ENCODE measurements at places on chromosomes 7 and 10.

DNA sequence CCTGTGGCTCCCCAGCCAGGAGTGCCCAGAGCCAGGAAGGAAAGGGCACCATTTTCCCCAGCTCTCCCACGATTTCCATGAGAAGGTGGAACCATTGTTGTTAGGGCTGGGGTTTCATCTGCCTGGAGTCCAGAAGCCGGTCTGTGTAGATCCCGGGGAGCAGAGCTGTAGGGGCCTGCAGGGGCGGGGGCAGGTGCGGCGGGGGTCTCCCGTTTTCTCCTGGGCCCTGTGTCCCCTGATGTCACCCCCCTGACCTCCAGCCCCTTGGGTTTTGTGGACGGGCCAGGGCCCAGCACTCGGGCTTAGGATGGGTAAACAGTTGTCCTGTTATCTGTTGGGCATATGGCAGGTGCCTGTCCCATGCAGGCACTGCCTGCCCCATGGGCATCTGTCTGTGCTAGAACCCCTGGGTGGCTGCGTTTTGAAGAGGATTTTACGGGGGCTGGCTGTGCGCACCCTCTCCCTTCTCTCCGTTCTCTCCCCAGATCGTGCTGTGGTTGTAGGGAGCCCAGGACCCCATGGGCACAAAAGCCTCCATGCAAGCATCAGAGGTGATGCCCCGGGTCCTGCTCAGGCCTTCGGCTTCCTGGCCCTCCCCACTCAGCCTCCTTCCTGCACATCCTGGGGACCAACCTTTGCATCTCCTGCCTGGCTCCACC lies 158.8 kb downstream of the WDR37 start:
- DNase-seq: no peak

GRCh38 chr7:97089771-97090170 lies 27.7 kb upstream of the SDHAF3 start:
- DNase-seq: no peak

DNA sequence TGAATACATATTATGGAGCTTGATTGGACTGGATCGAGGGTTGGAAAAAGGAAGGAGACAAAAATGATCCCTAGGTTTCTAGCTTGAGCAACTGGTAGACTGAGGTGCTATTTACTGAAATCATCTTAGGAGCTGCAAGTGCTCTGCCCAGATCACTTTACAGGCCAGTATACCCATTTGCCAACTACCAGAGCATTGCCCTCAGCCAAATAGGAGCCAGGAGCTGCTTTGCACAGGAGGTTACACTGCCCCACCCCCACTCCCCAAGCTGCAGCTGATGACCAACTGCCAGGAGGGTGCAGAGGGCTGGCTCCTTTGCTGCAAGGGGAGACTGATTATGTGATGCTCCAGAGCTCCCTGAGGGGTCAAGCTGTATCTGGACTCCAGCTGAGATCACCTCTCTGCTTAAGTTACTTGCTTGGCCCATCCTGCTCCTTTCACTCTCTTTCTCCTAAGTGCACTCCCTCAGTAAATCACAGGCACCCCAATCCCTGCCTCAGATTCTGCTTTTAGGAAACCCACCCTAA lies 275.4 kb downstream of the ZEB1 start:
- no peak for DNase-seq

DNA sequence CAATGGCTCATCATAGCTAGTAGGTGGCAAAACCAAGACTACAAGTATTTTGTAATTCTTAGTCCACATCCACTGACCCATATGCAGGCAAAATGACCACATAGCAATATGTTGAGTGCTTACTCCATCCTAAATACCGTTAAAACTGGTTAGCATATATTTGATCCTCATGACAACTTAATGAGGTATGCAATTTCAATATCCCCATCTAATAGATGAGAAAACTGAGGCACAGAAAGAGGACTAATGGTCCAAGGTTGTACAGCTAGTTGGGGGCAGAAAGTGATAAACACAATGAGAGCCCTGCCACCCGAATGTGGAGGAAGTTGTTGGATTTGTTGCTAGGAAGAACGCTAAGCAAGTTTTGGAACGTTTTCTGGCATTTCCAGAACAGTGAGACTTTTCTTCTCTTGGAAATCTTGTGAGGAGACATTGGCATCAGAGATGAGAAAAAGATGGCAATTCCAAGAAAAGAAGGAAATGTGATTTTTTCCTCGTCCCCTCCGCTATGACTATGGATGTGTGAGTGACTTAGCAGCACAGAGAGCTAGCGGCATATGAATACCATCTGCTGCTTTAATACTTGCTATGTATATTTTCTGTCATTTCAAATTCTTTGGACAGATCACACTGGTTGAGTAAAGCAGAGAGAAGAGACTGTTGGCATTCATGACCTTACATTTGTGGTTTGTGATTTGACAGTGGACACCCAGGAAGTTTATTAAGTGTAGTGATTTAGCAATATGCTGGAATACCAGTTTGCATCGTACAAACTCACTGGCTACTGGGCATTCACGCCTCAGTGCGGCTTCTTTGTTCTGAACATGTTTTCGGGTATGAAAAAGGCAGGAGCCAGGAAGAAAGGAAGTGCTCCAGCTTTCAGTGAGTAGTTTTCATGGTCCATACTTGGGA lies 51.5 kb downstream of the NRCAM start:
- peak; percentile 24 for DNase-seq

GRCh38 chr10:13346283-13347042 lies 1.6 kb downstream of the SEPHS1 start:
- peak; percentile 83 for DNase-seq

- no peak for DNase-seq
Observed at GRCh38 chr10:120940299-120940900, 89.2 kb downstream of the WDR11 start.

DNA sequence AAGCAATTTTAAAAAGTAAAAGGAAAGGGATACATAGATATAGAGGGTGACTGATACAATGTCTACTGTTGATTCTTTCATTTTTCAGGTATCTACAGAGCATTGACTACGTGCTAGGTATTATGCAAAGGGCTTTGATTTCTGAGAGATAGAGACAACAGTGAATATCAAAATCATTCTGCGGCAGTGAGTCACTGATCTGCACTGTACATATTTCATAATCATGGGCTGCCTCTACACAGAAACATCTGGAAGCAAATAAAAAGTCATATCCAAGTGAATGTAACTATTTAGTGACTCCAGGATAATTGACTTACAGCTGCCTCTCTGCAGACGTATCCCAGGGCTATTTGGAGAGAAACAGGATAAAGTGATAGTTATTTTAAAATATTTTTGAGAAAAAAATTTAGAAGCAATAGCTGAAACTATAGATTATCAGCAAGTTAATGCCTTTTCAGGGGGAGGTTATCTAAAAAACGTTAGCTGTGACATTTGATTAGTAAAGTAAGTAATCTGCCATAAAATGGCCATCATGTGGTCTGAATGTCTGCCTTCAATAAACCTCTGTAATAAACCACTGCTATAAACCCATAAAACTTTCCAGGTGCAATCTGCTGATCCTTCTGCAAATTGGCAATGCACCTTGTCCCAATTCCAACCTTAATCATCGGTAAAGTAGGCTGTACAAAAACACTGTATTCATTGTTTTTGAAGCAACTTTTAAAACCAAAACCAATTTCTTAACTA lies 43.7 kb downstream of the CPXM2 start:
- DNase-seq: peak; percentile 48

- peak; percentile 69 for DNase-seq
Observed at GRCh38 chr10:76127984-76128589, 696.7 kb downstream of the LRMDA start.

DNA sequence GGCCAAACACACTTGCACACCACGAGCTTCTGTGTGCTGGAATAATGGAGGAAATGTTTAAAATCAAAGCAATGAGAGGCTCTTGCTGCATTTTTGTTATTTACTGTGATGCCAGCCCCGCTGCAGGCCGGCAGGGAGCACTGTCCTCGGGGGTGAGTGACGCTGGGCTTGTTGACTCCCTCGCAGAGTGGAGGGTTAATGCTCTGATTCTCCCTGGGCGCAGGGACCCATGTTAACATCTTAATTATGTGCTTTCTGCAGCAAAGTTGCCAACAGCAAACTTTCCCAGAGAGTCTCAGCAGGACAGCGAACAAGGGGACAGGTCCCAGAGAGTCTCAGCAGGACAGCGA lies 22.9 kb downstream of the SCART1 start:
- no peak for DNase-seq

DNA sequence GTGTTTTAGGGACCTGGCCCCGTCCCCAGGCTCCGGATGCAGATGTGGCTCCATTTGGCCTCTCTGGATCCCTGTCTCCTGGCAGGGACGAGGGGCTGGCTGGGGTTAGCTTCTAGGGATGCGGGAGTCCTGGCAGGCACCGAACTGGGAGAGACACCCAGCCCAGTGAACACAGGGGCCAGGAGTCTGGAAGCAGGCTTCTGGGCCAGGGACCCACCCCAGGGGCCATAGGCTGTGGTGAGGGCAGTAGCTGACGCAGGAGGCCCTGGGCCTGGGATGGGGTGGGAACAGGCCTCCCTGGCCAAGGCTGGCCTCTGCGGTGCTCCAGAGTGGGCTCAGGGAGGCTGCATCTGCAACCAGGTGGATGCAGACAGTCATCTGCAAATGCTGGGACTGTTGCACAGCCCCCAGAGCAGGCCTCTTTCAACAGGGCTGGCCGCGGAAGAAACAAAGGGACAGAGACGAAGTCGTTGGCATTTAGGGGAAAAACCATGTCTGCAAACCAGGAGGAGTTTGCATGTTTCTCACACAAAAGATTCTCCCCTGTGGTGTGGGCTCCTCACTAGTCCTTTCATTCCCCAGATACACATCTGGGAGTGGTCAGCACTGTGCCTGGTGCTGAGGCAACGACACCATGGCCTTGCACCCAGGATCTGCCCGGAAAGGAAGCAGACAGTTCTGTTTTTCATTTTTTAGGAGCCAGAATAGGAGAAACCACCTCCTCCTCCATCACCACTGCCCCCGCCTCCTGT lies 36.4 kb upstream of the ZNF488 start:
- DNase-seq: no peak
